WTC11 (cell line): ENCODE measurements at places on chromosomes 5 and 9. TPM values are rescaled to one million over a fixed set of nuclear protein-coding genes. Genes with fewer than 3 reads are reported as not detected.

GRCh38 chr5:3175416-3175815 is 420.2 kb upstream of the IRX1 start:
- no peak for DNase-seq
- peaks cover 4% of the 10 kb centered on the region for H3K4me1 ChIP-seq
- no peak overlapping the region for H3K27ac ChIP-seq
- H3K4me3 ChIP-seq: no peak overlapping the region
- no peaks in the 10 kb centered on the region for H3K27me3 ChIP-seq

- DNase-seq: no peak
- peaks cover 5% of the 10 kb centered on the region for H3K36me3 ChIP-seq
- no peak overlapping the region for H3K27ac ChIP-seq
- no peak overlapping the region for H3K4me3 ChIP-seq
- peaks cover 6% of the 10 kb centered on the region for H3K4me1 ChIP-seq
- H3K27me3 ChIP-seq: peaks cover 7% of the 10 kb centered on the region; the same call in 1 of the 2 replicates
Observed at GRCh38 chr9:137534256-137535119, 15.7 kb downstream of the PNPLA7 start.

Gene EIF4EBP3
- total RNA-seq: 8.4 to 9.8 TPM (median 8.8 TPM) in 3 replicates

GRCh38 chr5:35213608-35214007 is 16.7 kb downstream of the PRLR start:
- no peaks in the 10 kb centered on the region for H3K4me1 ChIP-seq
- DNase-seq: no peak
- H3K27me3 ChIP-seq: no peaks in the 10 kb centered on the region
- H3K4me3 ChIP-seq: no peak overlapping the region
- H3K27ac ChIP-seq: no peak overlapping the region
- H3K36me3 ChIP-seq: no peaks in the 10 kb centered on the region

DNA sequence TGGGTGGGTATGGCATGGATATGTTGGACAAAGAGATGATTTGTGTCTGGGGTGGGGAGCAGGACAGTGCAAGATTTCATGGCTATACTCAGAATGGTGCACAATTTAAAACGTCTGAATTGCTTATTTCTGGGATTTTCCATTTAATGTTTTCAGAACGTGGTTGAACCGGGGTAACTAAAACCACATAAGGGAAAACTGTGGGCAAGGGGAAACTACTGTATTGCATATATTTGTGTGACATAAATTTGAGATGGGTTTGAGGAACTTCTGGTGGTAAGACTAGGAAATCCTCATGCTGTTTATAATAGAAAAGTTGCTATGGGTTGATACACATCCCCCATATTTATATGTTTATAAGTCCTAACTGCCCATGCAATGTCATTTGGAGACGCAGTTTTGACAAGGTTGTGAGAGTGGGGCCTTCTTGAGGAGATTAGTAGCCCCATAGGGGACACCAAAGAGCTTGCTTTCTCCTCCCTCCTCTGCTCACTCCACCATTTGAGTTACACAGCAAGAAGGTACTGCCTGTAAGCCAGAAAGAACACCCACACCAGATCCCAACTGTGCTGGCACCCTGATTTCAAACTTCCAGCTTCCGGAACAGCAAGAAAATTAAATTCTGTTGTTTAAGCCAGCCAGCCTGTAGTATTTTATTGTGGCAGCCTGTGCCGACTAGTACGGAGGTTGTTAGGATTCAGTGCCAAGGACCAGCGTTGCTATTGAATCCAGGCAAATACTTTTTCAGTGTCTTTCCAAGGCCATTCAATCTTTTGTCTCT is 2118.9 kb downstream of the MAT2B start:
- no peak for DNase-seq
- H3K4me3 ChIP-seq: no peak overlapping the region
- peaks cover 10% of the 10 kb centered on the region for H3K4me1 ChIP-seq
- peaks cover 5% of the 10 kb centered on the region for H3K36me3 ChIP-seq
- H3K27me3 ChIP-seq: no peaks in the 10 kb centered on the region
- H3K27ac ChIP-seq: no peak overlapping the region

- H3K36me3 ChIP-seq: no peaks in the 10 kb centered on the region
- peaks cover 25% of the 10 kb centered on the region for H3K27me3 ChIP-seq
- H3K4me3 ChIP-seq: no peak overlapping the region
Observed at GRCh38 chr5:59161221-59162105, 578.6 kb downstream of the RAB3C start.

DNA sequence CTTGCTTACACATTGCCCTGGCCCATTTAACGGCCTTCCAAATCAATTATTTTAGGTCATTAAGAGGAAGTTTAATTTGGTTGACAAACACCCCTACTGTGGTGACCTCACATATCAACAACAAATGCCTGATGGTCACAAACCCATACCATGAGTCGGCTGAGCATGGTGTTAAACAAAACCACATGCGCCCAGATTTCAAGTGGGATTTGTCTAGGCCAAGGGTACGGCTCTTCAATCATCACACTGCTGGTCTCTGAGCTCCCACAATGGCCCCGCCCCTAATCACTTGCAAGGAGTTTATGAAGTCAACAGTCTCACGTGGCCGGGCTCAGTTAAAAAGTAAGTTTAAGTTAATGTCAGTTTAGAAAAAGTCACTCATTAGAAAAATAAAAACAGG is 243.8 kb downstream of the CRB2 start:
- H3K27me3 ChIP-seq: no peaks in the 10 kb centered on the region
- no peak for DNase-seq
- H3K27ac ChIP-seq: no peak overlapping the region
- peaks cover 16% of the 10 kb centered on the region for H3K4me1 ChIP-seq

GRCh38 chr5:56677690-56678305 is 137.6 kb upstream of the MAP3K1 start:
- peaks cover 7% of the 10 kb centered on the region for H3K4me1 ChIP-seq
- H3K27me3 ChIP-seq: peaks cover 15% of the 10 kb centered on the region
- H3K4me3 ChIP-seq: no peak overlapping the region

DNA sequence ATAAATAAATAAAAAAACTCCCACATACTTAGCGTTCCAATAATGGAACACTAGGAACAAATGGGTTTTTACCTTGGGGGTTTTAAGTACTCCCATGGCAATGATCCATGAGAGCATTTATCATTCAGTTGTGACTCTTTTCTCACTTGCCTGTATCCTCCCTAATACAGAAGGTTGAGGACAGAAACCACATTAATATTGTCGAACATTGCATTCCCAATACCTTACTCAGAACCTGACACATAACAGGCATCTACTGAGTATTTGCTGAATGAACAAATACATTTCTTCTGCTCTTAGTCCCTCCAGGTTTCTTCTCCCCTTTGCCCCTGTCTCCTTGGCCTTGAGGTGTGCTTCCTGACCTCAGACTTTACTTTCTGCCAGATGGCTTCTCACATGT is 175.9 kb downstream of the CEMIP2 start:
- peaks cover 3% of the 10 kb centered on the region; the same call in 1 of the 2 replicates for H3K4me1 ChIP-seq
- H3K36me3 ChIP-seq: peaks cover 3% of the 10 kb centered on the region
- no peak for DNase-seq
- H3K27me3 ChIP-seq: no peaks in the 10 kb centered on the region; the same call in 1 of the 2 replicates

- DNase-seq: no peak
- H3K27ac ChIP-seq: no peak overlapping the region
- H3K36me3 ChIP-seq: no peaks in the 10 kb centered on the region
- no peak overlapping the region for H3K4me3 ChIP-seq
- no peaks in the 10 kb centered on the region for H3K27me3 ChIP-seq
Observed at GRCh38 chr5:35198075-35198474, 32.2 kb downstream of the PRLR start.

DNA sequence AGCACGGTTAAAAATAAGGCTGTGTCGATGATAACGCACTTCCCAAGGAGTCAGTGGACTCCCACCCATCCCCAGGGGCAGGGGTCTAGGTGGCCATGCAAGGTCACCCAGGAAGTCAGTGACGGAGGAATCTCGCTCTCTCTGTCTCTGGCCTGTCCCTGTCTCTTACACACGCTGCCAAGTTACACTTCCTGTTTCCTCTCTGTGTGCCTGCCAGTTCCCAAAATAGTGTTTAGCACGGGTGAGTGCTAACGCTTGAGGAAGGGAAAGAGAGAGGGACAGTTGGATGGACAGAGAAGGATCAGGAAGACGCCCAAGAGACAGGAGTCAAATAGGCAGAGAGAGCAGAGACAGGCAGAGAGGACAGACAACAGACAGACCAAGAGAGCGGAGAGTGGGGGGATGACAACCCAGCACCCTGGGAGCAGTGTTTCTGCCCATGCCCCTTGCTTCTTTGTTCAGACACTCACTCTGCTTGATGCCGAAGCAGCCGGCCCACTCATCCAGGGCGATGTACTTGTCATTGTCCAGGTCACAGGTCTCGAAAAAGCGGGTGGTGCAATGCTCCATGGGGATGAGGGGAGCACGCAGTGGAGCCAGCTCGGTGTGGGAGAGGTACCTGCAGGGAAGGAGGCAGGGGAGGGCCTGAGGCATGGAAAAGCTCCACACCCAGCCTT is 23.0 kb downstream of the SPARC start:
- no peaks in the 10 kb centered on the region for H3K27me3 ChIP-seq
- no peak for DNase-seq
- H3K4me1 ChIP-seq: peaks cover 12% of the 10 kb centered on the region

DNA sequence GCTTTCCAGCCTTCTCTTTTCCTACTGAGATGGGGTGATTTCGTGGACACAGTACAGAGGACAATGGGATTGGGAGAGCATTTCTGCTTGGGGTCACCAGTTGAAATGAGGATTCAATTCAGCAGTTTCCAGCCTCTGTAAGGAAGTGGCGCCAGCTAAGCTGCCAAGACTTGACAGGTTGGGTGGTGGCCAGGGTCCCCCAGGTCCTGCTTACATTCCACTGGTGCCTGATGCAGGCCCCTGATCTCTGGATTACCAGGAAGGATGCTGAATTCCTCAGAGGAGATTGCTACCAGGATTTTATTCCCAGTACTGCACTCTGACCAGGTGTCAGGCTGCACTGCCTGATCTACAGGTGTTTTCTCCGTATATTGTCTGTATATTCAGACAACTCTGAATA is 119.7 kb downstream of the PSD2 start:
- no peak for DNase-seq
- H3K4me1 ChIP-seq: peaks cover 10% of the 10 kb centered on the region
- H3K4me3 ChIP-seq: no peak overlapping the region

Gene NTNG2
- total RNA-seq: 3.1 to 4.2 TPM (median 3.3 TPM) in 3 replicates

GRCh38 chr5:88675708-88676636 is 207.0 kb downstream of the MEF2C start:
- H3K27me3 ChIP-seq: peaks cover 98% of the 10 kb centered on the region
- no peaks in the 10 kb centered on the region for H3K36me3 ChIP-seq
- H3K27ac ChIP-seq: peak overlapping the region; percentile 81
- DNase-seq: peak; percentile 83

Gene TXNDC8
- total RNA-seq: not detected in 3 replicates

DNA sequence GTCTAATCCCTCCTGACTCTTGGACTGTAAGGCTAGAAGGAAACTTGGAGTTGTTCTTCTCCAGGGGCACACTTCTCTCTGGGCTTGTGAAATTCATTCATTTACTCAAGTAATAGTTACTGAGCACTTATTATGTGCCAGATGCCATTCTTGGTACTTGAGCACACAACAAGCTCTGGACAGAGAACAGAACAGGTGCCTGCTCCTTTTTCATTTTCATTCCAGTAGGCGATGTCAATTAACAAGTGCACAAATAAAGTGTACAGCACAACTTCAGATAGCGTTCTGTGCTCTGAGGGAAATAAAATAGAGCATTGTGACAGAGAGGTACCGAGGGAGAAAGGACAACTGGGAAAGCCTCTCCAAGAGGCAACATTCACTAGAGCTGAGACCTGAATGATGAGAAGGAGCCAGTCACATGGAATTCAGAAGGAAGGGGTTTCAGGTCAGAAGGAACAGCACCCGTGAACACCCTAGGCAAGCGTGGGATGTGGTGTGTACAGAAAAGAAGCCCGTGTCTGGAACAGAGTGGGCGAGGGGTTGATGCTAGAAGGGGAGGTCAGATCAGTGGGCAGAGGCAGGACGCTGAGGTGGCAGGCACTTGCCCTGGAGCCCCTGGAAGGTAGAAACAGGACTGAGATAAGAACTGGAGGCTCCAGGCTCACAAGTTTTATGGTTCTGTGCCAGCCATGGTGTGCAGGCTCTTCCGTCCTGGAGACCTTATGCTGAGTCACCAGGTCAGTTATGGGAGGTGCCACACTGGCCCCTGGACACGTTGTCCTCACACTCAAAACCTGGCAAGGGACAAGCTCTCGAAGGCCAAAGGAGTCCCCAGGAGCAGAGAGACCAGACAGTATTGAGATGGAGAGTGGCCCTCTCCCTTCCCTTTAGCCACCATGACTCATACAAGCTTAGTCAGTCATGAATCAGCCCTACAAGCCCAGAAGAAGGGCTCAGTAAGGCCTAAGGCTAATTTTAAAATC is 7.2 kb upstream of the ABLIM3 start:
- no peak overlapping the region for H3K4me3 ChIP-seq
- H3K27ac ChIP-seq: no peak overlapping the region
- no peaks in the 10 kb centered on the region for H3K36me3 ChIP-seq

- H3K27me3 ChIP-seq: no peaks in the 10 kb centered on the region
- H3K36me3 ChIP-seq: 0 out of 2 replicates have a peak, but pooled peaks cover 2% of the 10 kb centered on the region
- DNase-seq: no peak
- H3K4me1 ChIP-seq: peaks cover 8% of the 10 kb centered on the region; the same call in 1 of the 2 replicates
Observed at GRCh38 chr5:61504143-61504770, 172.2 kb downstream of the ZSWIM6 start.

- DNase-seq: no peak
- H3K27me3 ChIP-seq: no peaks in the 10 kb centered on the region
- no peak overlapping the region for H3K4me3 ChIP-seq
- H3K36me3 ChIP-seq: no peaks in the 10 kb centered on the region
- no peak overlapping the region for H3K27ac ChIP-seq
- no peaks in the 10 kb centered on the region for H3K4me1 ChIP-seq
Observed at GRCh38 chr5:167657016-167657415, 634.4 kb upstream of the WWC1 start.

- H3K36me3 ChIP-seq: no peaks in the 10 kb centered on the region
- no peaks in the 10 kb centered on the region for H3K27me3 ChIP-seq
- DNase-seq: no peak
- no peak overlapping the region for H3K27ac ChIP-seq
Observed at GRCh38 chr5:73797132-73797510, 171.1 kb downstream of the ARHGEF28 start.

- no peaks in the 10 kb centered on the region for H3K27me3 ChIP-seq
- peak overlapping the region; percentile 100 for H3K4me3 ChIP-seq
- peaks cover 52% of the 10 kb centered on the region for H3K4me1 ChIP-seq
- peak overlapping the region; percentile 98 for H3K27ac ChIP-seq
- peaks cover 2% of the 10 kb centered on the region for H3K36me3 ChIP-seq
Observed at GRCh38 chr9:71911908-71912335, 483 bp downstream of the C9orf85 start.

Gene GADD45G
- total RNA-seq: 10.6 to 13.9 TPM (median 13.5 TPM) in 3 replicates

- H3K27ac ChIP-seq: no peak overlapping the region
- H3K36me3 ChIP-seq: 0 out of 2 replicates have a peak, but pooled peaks cover 3% of the 10 kb centered on the region
- no peak for DNase-seq
- no peak overlapping the region for H3K4me3 ChIP-seq
Observed at GRCh38 chr5:166553778-166554177, 1737.7 kb upstream of the WWC1 start.

- peaks cover 17% of the 10 kb centered on the region for H3K27me3 ChIP-seq
- no peak for DNase-seq
- no peaks in the 10 kb centered on the region for H3K36me3 ChIP-seq
- no peak overlapping the region for H3K4me3 ChIP-seq
- H3K4me1 ChIP-seq: peaks cover 35% of the 10 kb centered on the region
- H3K27ac ChIP-seq: peak overlapping the region; percentile 57
Observed at GRCh38 chr9:70406434-70406862, 8.0 kb downstream of the KLF9 start.

Gene BTNL9
- 1.6 to 3.4 TPM (median 1.8 TPM) in 3 replicates for total RNA-seq

Gene TAF11L5
- total RNA-seq: not detected in 3 replicates

Gene FOXD1
- total RNA-seq: 7.0 to 10.3 TPM (median 7.9 TPM) in 3 replicates

Gene DMRT3
- total RNA-seq: not detected in 3 replicates
